ENCODE measurements at places on chromosomes 7 and 10. TPM values are rescaled to one million over a fixed set of nuclear protein-coding genes. Genes with fewer than 3 reads are reported as not detected.

The GPR158 gene
- not detected for total RNA-seq

- no peak overlapping the region for H3K27ac ChIP-seq
- no peaks in the 10 kb centered on the region for H3K36me3 ChIP-seq
- peaks cover 24% of the 10 kb centered on the region for H3K4me1 ChIP-seq
- peak; percentile 19 for DNase-seq
Observed at GRCh38 chr7:20330928-20331909, 519 bp downstream of the ITGB8 start.

DNA sequence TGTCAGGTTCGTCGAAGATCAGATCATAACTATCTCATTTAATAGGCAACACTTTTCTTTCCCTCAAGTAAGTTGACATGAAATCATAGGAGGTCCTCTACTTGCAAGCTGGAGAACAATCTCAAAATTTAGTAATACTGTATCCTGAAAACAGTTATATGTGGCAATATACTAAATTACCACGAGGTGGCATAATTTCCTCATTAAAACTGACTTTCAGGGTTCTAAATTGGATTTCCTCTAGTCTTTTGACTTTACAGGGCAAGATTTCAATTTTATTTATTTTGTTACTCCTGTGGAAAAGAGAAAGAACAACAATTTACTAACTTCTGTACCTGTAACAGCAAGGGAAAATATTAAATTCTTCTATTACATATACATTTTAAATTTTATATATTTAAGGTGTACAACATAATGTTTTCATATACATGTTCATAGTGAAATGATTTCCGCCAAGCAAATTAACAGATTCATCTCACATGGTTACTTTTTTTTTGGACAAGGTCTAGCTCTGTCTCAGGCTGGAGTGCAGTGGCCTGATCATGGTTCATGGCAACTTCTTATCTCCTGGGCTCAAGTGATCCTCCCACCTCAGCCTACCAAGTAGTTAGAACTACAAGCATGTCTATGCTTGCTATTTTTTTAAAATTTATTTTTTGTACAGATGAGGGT is 53.4 kb upstream of the CYP2C18 start:
- no peak overlapping the region for H3K4me3 ChIP-seq
- no peak for DNase-seq
- no peak overlapping the region for H3K27ac ChIP-seq
- no peaks in the 10 kb centered on the region for H3K27me3 ChIP-seq

GRCh38 chr10:69080226-69080625 is 7.7 kb upstream of the SRGN start:
- H3K4me1 ChIP-seq, result no peaks in the 10 kb centered on the region
- no peaks in the 10 kb centered on the region for H3K36me3 ChIP-seq
- H3K4me3 ChIP-seq, result no peak overlapping the region
- DNase-seq, result no peak
- no peaks in the 10 kb centered on the region for H3K27me3 ChIP-seq
- H3K27ac ChIP-seq, result no peak overlapping the region

GRCh38 chr10:90347239-90347638 is 510.6 kb downstream of the HTR7 start:
- H3K36me3 ChIP-seq, result no peaks in the 10 kb centered on the region
- no peaks in the 10 kb centered on the region for H3K4me1 ChIP-seq
- no peak for DNase-seq
